ENCODE measurements at places on chromosomes 6 and 20. TPM values are rescaled to one million over a fixed set of nuclear protein-coding genes. Genes with fewer than 3 reads are reported as not detected.

Gene NSFL1C
- total RNA-seq: 30.5 TPM

Gene PPP1R3G
- 0.36 TPM for total RNA-seq

Gene LY6G6C
- not detected for total RNA-seq

Gene RBM24
- 27.6 TPM for total RNA-seq

Gene LY86
- total RNA-seq: not detected

Gene PTPRA
- 89.4 TPM for total RNA-seq

Gene ARMH2
- not detected for total RNA-seq

Gene SYNDIG1
- total RNA-seq: 1.0 TPM

Gene PACRG
- 0.30 TPM for total RNA-seq

Gene HLA-DQB1
- total RNA-seq: 6.6 TPM

Gene CENPQ
- 31.1 TPM for total RNA-seq

Gene SNAP25
- total RNA-seq: not detected

Gene TUBB2B
- 762 TPM for total RNA-seq

Gene SAMD3
- 2.0 TPM for total RNA-seq

Gene SULF2
- total RNA-seq: 24.0 TPM

Gene NOL4L
- 11.9 TPM for total RNA-seq

Gene THBS2
- total RNA-seq: 0.13 TPM

Gene LINC00237
- total RNA-seq: not detected

Gene ABCF1
- 56.0 TPM for total RNA-seq

Gene ZNF335
- 17.4 TPM for total RNA-seq

Gene TUBB2A
- 117 TPM for total RNA-seq

Gene TCP11
- total RNA-seq: 0.25 TPM

Gene MAS1
- not detected for total RNA-seq

Gene MACROD2
- 11.9 TPM for total RNA-seq

Gene TRIM31
- not detected for total RNA-seq

Gene FNDC11
- 0.39 TPM for total RNA-seq

Gene UFL1
- 21.9 TPM for total RNA-seq

Gene WFDC2
- total RNA-seq: 2.7 TPM

Gene LST1
- total RNA-seq: not detected

Gene PRR18
- 0.13 TPM for total RNA-seq

Gene LGSN
- 0.09 TPM for total RNA-seq

Gene GLP1R
- total RNA-seq: 1.3 TPM

Gene BLTP3A
- 13.8 TPM for total RNA-seq

Gene AKIRIN2
- total RNA-seq: 76.7 TPM

Gene COL12A1
- total RNA-seq: 1.3 TPM

Data from neural progenitor cell (in vitro differentiated cells).